CD8-positive, alpha-beta memory T cell (primary cell): ENCODE measurements at places on chromosomes 4 and X.

GRCh38 chr4:4491396-4491893 lies 50.4 kb downstream of the STX18 start:
- DNase-seq, result no peak

DNA sequence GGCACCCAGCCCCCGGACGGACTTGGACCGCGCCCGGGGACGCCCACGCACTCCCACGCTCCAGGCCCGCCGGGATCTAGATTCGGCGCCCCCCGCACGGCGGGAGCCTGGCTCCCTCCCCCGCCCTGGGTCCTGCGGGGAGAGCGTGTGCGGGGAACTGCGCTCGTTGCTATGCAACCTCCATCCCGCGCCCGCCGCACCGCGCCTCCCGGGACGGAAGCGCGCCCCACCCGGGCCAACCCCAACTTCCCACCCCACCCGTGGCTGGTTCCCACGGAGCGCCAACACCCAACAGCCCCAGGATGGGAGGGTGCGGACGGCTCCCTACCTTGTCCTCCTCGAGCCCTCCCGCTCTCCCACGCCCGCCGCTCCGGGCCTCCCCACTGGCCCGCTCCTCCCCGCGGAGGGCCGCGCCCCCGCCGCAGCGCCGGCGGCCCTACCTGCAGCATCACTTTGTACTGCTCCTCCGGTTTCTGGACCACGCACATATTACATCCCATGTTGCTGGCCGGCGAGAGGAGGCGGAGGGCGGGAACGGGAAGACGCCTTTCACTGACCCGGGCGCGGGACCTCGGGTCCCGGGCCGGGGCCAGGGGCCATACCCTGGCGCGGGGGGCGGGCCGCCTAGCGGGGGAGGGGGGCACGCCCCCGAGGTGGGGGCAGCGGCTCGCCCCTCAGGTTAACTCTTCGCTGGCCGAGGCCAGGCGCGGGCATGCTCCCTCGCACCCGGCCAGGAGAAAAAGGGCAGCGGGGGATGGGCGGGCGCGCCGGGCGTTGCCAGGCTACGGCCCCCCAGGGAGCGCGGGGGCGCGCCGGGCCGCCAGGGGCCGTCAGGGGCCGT lies at the start of gene PDZD4:
Gene PDZD4, minus strand, starts transcription at position 746 of the 841 bp plus-strand sequence. Its CDS starts 246 bp downstream, at position 500.
- DNase-seq, result peak; percentile 7

GRCh38 chr4:37603070-37603468 lies 83.1 kb downstream of the RELL1 start:
- DNase-seq, result peak; percentile 51

GRCh38 chr4:42497142-42497910 lies 100.0 kb downstream of the SHISA3 start:
- DNase-seq, result no peak

- DNase-seq, result no peak
Measured at GRCh38 chr4:130568746-130569145, 1472.8 kb downstream of the C4orf33 start.

- no peak for DNase-seq
Measured at GRCh38 chr4:137602436-137602835, 70.1 kb upstream of the PCDH18 start.

- DNase-seq, result no peak
Measured at GRCh38 chr4:105896461-105896942, 1.2 kb downstream of the NPNT start.

- DNase-seq, result no peak
Measured at GRCh38 chr4:185033950-185034349, 15.7 kb downstream of the HELT start.

- DNase-seq, result no peak
Measured at GRCh38 chrX:13432414-13433297, 112.8 kb upstream of the ATXN3L start.

DNA sequence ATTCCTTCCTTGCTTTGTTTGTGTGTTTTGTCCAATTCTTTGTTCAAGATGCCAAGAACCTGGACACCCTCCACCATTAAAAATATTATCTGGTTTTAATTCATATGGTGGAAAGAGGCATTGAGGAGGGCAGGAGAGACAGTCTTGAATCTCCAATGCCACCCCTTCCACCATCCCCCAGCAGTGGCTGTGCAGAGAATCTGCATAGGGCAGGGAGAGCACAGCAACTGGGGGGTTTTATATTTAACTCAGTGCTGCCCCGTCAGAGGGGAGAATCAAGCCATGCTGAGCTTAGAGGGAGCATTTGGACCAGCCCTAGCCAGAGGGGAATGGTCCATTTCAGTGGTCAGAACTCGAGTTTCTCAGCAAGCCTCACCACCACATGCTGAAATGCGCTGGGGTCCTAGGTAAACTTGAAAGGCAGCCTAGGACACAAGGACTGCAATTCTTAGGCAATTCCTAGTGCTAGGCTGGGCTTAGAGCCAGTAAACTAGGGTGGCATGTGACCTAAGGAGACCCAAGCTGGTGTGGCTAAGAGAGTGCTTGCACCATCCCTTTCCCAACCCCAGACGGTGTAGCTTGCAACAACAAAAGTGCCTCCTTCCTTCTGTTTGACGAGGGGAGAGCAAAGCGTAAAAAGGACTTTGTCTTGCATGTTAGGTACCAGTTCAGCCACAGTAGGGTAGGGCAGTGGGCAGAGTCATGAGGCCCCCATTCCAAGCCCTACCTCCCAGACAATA lies 34.2 kb downstream of the CCDC158 start:
- no peak for DNase-seq

GRCh38 chr4:148030193-148030873 lies 298.4 kb downstream of the ARHGAP10 start:
- no peak for DNase-seq

DNA sequence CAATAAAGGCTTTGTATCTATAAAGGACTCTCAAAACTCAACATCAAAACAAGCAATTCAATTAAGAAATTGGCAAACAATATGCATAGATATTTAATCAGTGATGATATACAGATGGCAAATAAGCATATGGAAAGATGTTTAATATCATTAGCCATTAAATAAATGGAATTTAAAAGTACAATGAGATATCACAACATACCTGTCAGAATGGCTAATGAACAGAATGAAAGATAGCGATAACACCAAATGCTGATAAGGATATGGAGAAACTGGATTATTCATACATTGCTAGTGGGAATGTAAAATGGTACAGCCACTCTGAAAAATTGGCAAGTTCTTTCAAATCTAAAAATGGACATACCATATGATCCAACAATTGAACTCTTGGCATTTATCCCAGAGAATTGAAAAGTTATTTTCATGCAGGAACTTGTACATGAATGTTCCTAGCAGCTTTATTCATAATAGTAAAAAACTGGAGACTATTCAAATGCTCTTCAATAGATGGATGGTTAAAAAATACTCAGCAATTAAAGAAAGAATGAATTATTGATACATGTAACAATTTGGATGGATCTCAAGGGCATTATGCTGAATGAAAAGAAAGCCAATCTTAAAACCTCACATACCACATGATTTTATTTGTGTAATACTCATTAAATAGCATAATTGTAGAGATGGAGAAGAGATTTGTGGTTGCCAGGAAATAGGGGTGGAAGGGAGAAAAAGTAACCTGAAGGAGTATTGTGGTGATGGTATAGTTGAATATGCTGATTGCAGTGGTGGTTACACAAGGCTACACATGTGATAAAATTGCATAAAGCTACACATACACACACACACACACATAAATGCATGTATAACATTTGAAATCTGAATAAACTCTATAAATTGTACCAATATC lies 45.9 kb upstream of the ALG13 start:
- no peak for DNase-seq

DNA sequence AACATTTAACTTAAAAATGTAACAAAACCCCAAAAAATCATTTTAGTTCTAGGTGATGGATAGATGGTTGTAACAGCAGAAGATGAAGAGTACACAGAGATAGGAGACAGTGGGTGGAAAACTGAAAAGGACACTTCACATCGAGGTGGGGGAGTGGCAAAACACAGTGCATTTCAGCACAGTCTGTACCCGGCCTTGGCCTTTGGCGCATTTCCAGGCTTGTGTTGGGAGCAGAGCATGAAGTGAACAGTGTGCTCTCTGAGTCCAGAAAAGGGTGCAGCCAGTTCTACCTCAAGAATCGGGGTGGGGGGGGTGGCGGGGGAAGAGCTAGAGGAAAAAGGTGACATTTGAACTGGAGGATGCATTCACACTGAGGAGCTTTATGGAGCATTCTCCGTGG lies 4.3 kb downstream of the TSPYL2 start:
- DNase-seq, result no peak

- no peak for DNase-seq
Measured at GRCh38 chr4:150072906-150073714, 5.1 kb upstream of the DCLK2 start.
